COLO829 (cell line): ENCODE measurements at places on chromosomes 2 and 18.

GRCh38 chr2:240162032-240162431, 21.6 kb upstream of the OTOS start:
- no peak for DNase-seq

- no peak for DNase-seq
Measured at GRCh38 chr18:37274309-37275236, 291.0 kb downstream of the CELF4 start.

DNA sequence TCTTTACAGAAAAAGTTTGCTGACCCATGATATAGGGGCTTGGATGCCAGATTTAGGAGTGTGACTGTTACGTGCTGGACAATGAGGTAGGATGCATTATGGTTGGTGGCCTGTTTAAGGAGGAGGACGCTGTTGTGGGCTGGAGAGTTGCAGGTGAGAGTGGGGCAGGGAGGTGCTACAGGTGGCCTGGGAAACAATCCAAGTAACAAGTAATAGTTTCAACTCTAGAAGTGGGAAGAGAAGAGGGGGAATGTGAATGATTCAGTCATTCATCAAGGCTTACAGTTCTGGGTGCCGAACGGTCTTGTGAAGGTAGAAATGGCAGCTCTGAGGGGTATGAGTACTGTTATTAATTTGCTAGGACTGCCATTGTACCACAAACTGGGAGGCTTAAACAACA, 6.2 kb downstream of the FABP1 start:
- no peak for DNase-seq

- DNase-seq = no peak
Measured at GRCh38 chr18:56136105-56136504, 502.3 kb downstream of the TXNL1 start.

- DNase-seq = no peak
Measured at GRCh38 chr2:20643826-20644225, 7.1 kb downstream of the HS1BP3 start.

DNA sequence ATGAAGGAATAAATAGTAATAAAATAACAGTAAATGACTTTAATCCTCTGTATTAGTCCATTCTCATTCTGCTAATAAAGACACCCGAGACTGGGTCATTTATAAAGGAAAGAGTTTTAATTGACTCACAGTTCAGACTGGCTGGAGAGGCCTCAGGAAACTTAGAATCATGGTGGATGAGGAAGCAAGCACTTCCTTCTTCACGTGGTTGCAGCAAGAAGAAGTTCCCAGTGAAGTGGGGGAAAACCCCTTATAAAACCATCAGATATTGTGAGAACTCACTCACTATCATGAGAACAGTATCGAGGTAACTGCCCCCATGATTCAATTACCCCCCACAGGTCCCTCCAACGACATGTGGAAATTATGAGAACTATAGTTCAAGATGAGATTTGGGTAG, 727.9 kb upstream of the LINC00305 start:
- no peak for DNase-seq

- DNase-seq = no peak
Measured at GRCh38 chr2:20419752-20420151, 27.1 kb upstream of the RHOB start.
